HuH-7.5 (cell line): ENCODE measurements at places on chromosomes 13 and 19.

- DNase-seq = no peak
Observed at GRCh38 chr13:59111751-59112171, 1052.0 kb downstream of the DIAPH3 start.

- peak; percentile 43 for DNase-seq
Observed at GRCh38 chr19:42596391-42597072, 1.8 kb upstream of the CEACAM8 start.

DNA sequence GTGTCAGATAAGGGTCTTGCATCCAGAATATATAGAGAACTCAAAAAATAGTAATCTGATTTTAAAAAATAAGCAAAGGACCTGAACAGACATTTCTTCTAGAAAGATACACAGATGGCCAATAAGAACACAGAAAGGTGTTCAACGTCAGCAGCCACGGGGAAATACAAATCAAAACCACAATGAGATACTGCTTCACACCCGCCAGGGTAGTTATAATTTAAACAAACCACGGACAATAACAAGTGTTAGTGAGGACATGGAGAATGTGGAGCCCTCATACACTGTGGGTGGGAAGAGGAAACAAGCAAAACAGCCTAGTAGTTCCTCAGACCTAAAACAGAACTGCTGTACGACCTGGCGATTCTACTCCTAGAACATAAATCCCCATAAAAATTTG lies 26.7 kb upstream of the NAPA start:
- DNase-seq = no peak

GRCh38 chr19:40265763-40266099 lies 19.4 kb downstream of the AKT2 start:
- DNase-seq = no peak

GRCh38 chr13:105567951-105568525 lies 967.4 kb downstream of the EFNB2 start:
- DNase-seq = no peak
